ENCODE measurements at places on chromosomes 7 and 10. TPM values are rescaled to one million over a fixed set of nuclear protein-coding genes. Genes with fewer than 3 reads are reported as not detected.

GRCh38 chr7:81684514-81685269 lies 85.2 kb downstream of the HGF start:
- H3K4me3 ChIP-seq = no peak overlapping the region
- DNase-seq = no peak
- H3K36me3 ChIP-seq = no peaks in the 10 kb centered on the region
- H3K4me1 ChIP-seq = no peaks in the 10 kb centered on the region
- H3K27me3 ChIP-seq = no peaks in the 10 kb centered on the region

GRCh38 chr7:16123117-16123770 lies 298.1 kb downstream of the CRPPA start:
- no peaks in the 10 kb centered on the region for H3K27me3 ChIP-seq
- DNase-seq = no peak
- no peak overlapping the region for H3K4me3 ChIP-seq
- no peak overlapping the region for H3K27ac ChIP-seq
- no peaks in the 10 kb centered on the region for H3K4me1 ChIP-seq

DNA sequence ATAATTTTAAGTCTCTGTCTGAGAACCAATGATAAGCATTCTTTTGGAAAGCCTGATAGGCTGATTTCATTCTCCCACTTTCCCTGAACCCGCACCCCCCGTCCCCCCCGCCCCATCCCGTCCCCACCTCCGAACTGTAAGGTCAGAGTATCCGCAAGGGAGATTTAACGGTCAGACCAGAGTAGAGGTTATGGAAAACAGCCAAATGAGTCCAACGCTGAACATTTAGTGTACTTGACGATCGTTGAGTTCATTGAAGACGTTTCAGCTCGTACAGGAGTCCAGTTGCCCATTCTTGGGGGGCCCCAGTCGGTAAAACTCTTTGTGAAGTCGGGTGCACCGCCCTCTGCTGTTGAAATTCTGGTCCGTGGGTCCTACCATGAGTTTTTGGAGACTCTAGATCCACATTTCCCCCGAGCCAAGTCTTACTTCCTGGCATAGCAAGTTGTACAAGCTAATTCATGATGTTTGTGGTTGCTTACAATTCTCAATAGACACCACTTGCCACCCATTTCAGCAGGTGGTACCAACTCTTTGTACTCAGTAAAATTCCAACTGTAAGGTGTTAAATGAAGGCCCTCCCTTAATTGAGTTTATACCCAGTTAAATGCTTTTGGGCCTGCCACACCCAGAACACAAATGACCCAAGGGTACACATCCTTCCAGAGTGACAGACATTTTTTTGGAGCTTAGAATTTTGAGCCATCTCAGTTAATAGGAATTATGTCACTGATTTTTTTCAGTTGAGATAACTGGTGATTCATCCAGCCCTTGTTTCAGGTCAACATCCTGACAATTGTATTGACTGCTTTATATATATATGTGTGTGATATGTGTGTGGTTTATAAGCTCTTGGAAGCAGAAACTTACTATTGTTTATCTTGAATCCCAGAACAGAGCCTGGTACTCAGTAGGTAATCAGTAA lies 1.2 kb downstream of the MARCHF5 start:
- H3K27ac ChIP-seq = peak overlapping the region; percentile 90
- no peaks in the 10 kb centered on the region for H3K36me3 ChIP-seq
- DNase-seq = peak; percentile 28
- peaks cover 26% of the 10 kb centered on the region for H3K4me1 ChIP-seq
- H3K4me3 ChIP-seq = peak overlapping the region; percentile 87
- H3K27me3 ChIP-seq = no peaks in the 10 kb centered on the region

- H3K27ac ChIP-seq = no peak overlapping the region
- no peak overlapping the region for H3K4me3 ChIP-seq
- H3K4me1 ChIP-seq = no peaks in the 10 kb centered on the region
Observed at GRCh38 chr10:104040862-104041789, 44.6 kb downstream of the COL17A1 start.

DNA sequence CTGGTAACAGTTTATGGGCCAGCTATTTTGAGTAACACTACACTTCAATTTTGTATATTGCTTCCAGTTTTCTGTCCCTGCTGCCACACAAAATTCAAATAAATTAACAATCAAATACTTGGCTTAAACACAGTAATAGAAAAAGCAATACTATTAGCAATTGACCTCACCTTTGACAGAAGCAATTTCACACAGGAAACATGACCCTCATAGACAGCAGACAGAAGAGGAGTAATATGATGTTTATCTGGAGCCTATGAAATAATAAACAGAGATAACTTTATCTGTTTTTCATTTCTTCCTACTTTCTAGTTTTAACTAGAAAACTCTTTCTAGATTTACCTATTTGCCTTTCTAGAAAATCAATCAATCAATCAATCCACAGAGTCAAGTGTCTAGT lies 26.7 kb downstream of the MTPN start:
- no peak overlapping the region for H3K4me3 ChIP-seq
- no peak for DNase-seq
- peaks cover 24% of the 10 kb centered on the region for H3K36me3 ChIP-seq
- no peak overlapping the region for H3K27ac ChIP-seq
- peaks cover 17% of the 10 kb centered on the region for H3K4me1 ChIP-seq

- H3K27ac ChIP-seq = no peak overlapping the region
- H3K36me3 ChIP-seq = no peaks in the 10 kb centered on the region
- H3K4me1 ChIP-seq = peaks cover 12% of the 10 kb centered on the region
- no peak overlapping the region for H3K4me3 ChIP-seq
- no peaks in the 10 kb centered on the region for H3K27me3 ChIP-seq
Observed at GRCh38 chr7:28176174-28176573, 4.4 kb downstream of the JAZF1 start.

DNA sequence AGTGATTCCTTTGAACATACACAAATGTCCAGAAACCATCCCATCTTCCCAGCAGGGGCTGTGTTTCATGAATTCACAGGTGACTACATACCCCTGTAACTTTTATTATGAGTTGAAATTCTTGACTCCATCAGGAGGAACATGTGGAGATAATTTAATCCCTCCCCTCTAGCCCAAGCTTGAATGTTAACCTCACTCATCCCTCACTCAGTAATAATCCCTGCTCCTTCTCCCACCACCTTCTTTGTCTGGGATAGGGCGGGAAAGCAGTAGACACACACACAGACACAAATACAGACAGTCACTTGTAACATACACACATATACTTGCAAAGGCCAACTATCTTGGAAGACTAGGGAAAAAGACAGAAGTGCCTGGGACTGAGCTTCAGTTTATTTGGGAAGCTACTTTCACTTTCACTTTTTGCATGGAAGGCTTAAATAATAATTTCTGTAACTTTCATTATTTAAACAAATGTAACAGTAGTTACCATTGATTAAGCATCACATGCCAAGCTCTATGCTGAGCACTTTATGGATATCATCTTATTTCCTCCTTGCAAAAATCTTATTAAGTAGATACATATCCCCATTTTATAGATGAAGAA lies 7.3 kb downstream of the AASS start:
- no peaks in the 10 kb centered on the region for H3K27me3 ChIP-seq
- no peak overlapping the region for H3K4me3 ChIP-seq
- no peak overlapping the region for H3K27ac ChIP-seq
- H3K36me3 ChIP-seq = no peaks in the 10 kb centered on the region

DNA sequence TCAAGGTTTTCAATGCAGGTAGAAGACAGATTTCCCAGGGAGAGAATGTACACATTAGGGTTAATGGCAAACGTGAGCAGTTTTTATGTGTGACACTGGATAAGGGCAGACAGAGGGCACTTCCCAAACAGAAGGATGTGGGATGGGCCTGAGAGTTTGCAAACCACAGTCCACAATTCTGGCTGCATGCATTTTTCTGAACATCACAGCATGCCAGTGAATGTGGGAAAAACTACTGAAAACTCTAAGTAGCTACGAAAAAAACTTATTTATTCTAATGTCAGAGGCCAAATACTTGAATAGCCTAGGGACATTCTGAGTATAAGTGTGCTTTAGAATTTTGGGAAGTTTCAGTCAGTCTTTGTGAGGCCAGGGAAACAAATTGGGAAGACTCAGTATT lies 145.9 kb downstream of the NRCAM start:
- H3K36me3 ChIP-seq = no peaks in the 10 kb centered on the region
- H3K4me1 ChIP-seq = no peaks in the 10 kb centered on the region
- no peak overlapping the region for H3K27ac ChIP-seq
- DNase-seq = no peak

GRCh38 chr7:78203042-78203720 lies 404.6 kb downstream of the PHTF2 start:
- no peak overlapping the region for H3K4me3 ChIP-seq
- H3K36me3 ChIP-seq = no peaks in the 10 kb centered on the region
- H3K4me1 ChIP-seq = no peaks in the 10 kb centered on the region
- no peak for DNase-seq
- H3K27ac ChIP-seq = no peak overlapping the region

DNA sequence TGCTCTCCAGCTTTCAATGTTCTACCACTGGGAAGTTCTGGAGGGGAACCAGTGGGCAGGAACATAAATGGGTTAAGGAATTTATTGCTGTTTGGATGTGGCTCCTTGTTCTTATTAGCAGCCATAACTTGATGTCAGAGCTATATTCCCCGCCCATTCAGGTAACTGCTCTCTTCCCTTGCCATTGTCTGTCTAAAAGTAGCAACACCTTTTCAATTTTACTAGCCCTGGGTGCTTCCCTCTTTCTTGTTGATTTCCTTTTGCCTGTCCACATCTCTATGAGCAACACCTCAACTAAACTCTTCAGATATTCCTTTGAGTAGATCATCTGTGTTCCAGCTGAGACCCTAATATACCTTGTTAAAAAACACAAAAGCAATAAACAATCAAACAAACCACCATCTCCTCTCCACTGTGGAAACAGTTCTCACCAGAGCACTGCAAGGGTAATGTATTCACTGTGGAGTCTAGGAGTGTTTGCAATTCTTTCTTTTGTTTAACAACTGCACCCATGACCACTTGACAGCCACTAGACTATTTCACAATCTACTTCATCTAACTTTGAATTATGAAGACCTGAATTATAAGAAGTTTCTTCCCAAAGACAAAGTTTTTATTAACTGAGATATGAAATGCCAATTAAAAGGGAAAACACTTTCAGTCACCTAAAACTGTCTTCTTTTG lies 436.7 kb downstream of the IPMK start:
- H3K27me3 ChIP-seq = no peaks in the 10 kb centered on the region
- H3K36me3 ChIP-seq = no peaks in the 10 kb centered on the region
- DNase-seq = no peak
- no peak overlapping the region for H3K27ac ChIP-seq

- no peaks in the 10 kb centered on the region for H3K4me1 ChIP-seq
- no peaks in the 10 kb centered on the region for H3K27me3 ChIP-seq
- DNase-seq = no peak
- no peak overlapping the region for H3K4me3 ChIP-seq
- no peak overlapping the region for H3K27ac ChIP-seq
Observed at GRCh38 chr10:44418637-44419036, 33.7 kb upstream of the CXCL12 start.

DNA sequence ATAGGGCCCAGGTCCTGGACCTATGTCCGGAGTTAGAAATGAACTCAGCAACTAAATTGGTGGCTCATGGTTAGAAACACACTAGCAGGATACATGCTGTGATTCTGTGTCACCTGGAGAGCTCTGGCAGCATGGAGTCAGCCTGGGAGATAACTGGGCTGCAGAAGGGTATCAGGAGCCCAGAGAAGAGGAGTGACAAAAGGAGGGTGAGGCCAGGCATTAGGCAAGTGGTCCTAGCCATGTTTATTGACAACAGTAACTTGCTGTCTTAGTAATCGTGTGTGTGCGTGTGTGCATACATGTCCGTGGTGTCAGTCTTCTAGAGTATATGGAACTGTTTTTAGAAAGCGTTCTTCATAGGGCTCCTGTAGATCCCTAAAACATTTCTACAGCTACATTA lies 157.5 kb upstream of the PHYHIPL start:
- H3K27ac ChIP-seq = no peak overlapping the region
- no peaks in the 10 kb centered on the region for H3K4me1 ChIP-seq
- no peak overlapping the region for H3K4me3 ChIP-seq

- H3K27me3 ChIP-seq = no peaks in the 10 kb centered on the region
- H3K4me3 ChIP-seq = no peak overlapping the region
- H3K4me1 ChIP-seq = no peaks in the 10 kb centered on the region
- no peak for DNase-seq
Observed at GRCh38 chr10:103145860-103146466, 47.1 kb downstream of the NT5C2 start.

GRCh38 chr10:51964630-51965029 lies 265.2 kb upstream of the CSTF2T start:
- DNase-seq = no peak
- no peaks in the 10 kb centered on the region for H3K27me3 ChIP-seq
- no peaks in the 10 kb centered on the region for H3K36me3 ChIP-seq
- no peak overlapping the region for H3K4me3 ChIP-seq

DNA sequence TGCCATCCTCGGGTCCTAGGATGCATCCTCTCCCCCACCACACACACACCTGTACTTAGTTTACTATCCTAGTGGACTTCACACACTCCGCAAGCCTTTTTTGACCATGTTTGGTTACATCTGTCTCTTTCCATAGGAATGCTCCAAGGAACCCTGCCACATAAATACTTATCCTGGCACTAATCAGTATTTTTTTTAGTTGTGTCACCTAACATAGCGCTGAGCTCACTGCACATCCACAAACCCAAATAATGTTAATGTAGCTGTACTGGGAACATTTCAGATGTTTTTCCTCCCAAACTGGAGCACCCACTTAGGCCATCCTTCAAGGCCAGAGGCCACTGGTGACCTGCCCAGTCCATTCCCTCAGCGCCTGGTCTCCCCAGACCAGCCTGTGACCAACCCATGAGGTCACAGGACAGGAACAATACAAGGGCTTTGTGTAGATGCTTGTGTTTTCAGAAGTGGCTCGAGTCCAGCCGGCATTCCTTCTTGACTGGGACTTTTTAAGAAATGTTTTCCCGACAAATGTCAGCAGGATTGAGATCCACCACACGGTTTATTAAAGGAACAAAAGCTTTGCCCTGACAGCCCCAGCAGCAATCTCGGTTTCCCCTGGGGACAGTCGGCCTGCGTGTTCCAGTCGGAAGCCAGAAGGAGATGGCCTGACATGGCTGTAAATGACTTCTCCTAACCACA lies 181.4 kb downstream of the JCAD start:
- DNase-seq = no peak
- H3K4me3 ChIP-seq = no peak overlapping the region
- H3K36me3 ChIP-seq = no peaks in the 10 kb centered on the region
- H3K27ac ChIP-seq = no peak overlapping the region
- H3K27me3 ChIP-seq = no peaks in the 10 kb centered on the region

DNA sequence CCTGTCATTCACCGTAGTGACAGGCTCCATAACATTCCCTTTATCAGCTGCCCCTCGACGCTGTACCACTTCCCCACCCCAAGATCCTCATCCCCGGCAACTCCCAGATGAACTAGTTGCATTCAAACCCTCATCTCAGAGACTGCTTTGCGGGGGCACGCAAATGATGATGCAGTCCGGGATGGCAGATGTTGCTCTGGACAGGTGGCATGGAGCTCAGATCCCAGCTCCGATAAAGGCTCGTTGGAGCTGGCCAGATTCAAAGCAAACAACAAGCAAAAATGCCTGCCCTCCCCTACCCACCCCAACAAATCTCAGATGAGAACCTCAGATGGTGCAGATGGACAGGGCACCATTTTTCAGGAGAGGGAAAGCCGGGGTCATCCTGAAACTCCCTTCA lies 46.7 kb downstream of the CARD11 start:
- no peak for DNase-seq
- H3K36me3 ChIP-seq = peaks cover 24% of the 10 kb centered on the region
- no peak overlapping the region for H3K27ac ChIP-seq
- no peak overlapping the region for H3K4me3 ChIP-seq
- no peaks in the 10 kb centered on the region for H3K27me3 ChIP-seq

The DDC gene
- polyA plus RNA-seq = not detected

The AGR2 gene
- not detected for polyA plus RNA-seq

The PCBD1 gene
- 22.5 TPM for polyA plus RNA-seq

The DPYSL4 gene
- 0.24 TPM for polyA plus RNA-seq

Data from CD4-positive, alpha-beta memory T cell (primary cell).